Stimulated activated CD4-positive, alpha-beta T cell treated with anti-CD3 and anti-CD28 coated beads, Interleukin-1b, Interleukin-23, amount 100 ng/mL, for 1 hour (primary cell): ENCODE measurements at places on chromosomes 7 and 10.

DNA sequence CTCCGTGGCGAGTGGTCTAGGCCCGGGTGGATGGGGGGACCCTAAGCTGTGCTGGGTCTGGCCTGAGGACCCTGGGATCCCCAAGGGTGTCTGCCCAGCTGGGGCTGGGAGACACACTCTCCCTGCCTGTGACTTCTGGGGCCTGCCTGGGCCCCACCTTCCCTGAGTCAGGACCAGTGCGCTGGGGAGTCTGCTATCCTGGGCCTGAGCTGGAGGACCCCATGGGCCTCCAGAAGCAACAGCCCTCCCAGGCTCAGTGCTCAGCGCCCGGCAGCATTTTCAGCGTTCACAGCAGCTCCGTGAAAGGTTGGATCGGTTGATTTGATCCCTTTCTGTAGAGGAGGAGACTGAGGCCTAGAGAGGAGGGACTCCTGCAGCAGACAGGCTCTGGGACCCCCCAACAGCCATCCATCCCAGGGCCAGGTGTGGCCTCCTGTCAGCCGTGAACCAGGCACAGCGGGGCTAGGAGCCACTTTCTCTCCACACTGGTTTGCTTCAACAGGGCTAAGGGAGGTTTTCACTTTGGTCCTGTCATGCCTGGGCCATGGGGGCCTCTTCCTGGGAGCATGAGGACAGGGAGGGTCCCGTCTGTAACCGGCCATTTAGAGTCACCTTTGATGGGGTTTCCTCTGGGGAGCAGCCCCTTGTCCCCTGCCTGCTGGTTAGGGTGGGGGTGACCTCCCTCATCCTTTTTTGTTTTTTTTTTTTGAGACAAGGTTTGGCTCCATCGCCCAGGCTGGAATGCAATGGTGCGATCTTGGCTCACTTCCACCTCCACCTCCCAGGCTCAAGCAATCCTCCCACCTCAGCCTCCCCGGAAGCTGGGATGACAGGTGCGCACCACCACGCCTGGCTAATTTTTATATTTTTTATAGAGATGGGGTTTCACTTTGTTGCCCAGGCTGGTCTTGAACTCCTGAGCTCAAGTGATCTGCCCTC, 12.4 kb downstream of the FOXL3 start:
- DNase-seq = no peak

DNA sequence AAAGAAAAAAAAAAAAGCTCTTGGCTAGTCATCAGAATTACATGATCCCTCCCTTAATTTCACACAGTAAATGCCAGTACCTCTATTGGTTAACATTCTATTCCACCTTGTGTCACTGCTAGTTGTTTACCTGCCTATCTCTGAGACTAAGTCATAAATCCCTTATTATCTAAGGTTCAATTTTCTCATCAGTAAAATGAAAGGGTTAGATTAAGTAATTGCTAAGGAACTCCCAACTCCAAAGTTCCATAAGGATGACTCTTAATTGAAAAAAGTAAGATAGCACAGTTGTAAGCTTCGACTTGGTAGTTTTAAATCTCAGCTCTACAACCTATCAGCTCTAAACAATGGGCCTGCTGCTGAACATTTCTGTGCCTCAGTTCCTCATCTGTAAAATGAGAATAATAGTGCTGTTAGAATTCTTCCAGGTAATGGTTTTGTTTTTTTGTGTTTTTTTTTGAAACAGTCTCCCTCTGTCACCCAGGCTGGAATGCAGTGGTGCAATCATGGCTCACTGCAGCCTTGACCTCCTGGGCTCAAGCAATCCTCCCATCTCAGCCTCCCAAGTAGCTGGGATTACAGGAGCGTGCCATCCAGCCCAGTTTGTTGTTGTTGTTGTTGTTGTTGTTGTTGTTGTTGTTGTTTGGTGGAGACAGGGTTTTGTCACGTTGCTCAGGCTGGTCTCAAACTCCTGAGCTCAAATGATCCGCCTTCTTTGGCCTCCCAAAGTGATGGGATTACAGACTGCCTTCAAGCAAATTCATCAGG, 35.6 kb downstream of the SRPK2 start:
- no peak for DNase-seq

GRCh38 chr7:158973440-158973839, 117.1 kb downstream of the DYNC2I1 start:
- no peak for DNase-seq

DNA sequence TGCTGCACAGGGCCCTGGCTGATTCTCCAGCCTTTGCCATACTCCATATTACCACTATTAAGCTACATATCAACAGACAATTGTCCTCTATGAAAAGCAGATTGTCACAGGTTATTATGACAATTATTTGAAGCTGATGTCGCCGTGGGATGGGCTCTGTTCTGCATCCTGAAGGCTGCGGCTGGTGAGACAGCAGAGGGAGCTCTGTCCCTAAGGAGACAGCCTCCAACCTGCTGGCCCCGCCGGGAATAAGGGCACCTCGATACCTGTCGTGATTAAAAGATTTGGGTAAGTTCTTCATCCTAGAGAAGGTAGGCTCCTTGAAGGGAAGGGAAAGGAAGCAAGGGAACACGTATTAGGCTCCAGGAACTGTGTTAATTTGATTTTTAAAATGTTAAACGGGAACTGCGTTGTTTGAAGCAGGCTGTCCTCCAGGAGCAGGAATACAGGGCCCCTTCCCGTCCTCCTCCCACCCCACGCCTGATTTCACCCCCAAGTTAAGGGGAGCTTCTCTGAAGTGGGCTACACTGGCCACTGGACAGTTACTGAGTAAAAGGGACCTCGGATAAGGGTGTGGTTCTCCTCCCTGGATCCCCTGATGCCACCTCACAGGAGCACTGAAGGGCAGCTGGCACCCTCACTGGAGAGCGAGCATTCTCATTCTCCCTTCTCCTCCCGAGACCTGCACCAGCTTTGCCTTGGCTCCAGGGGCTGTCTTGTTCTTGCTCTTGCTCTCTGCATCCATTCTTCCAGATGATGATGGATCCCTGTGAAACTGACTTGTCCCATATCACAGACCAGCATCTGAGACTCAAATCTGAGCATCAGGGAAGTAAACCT, 11.8 kb upstream of the TIAL1 start:
- DNase-seq = no peak

DNA sequence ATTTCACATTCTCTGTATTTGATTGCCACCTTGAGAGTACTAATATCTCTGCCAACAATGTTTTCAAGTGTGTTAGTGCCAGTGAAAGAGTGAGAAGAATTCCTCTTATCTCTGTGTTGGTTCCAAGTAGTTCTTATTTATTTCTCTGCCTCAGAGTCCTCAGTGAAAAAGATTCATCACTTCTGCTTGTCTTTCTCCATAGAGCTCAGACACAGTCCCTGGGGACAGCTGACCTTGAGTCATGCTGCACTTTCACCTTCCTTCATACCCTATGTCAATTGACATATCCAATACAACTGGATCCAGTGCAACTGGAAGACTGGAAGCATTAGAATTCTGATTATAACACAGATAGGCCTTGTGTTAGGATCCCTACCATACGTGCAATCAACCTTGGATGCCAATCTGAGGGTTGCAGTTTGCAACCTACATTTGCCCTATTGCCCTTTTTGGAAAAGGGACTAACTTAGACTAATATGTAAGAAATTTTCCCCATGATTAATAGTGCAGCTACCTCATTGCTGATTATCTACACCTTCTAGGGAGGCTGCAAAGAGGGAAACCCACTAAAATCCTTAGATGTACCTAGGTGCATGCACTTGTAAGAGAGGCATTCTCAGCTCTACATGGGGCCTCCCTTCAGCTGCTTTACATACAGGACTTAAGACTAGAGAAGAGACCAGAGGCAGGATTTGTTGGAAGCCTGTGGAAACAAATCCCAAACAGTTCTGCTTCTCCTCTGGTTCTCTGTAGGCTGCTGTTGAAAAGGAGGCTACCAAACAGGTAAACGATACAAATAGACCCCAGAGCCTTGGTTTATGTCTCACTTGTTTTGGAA, 8.4 kb downstream of the IFIT2 start:
- DNase-seq = no peak

DNA sequence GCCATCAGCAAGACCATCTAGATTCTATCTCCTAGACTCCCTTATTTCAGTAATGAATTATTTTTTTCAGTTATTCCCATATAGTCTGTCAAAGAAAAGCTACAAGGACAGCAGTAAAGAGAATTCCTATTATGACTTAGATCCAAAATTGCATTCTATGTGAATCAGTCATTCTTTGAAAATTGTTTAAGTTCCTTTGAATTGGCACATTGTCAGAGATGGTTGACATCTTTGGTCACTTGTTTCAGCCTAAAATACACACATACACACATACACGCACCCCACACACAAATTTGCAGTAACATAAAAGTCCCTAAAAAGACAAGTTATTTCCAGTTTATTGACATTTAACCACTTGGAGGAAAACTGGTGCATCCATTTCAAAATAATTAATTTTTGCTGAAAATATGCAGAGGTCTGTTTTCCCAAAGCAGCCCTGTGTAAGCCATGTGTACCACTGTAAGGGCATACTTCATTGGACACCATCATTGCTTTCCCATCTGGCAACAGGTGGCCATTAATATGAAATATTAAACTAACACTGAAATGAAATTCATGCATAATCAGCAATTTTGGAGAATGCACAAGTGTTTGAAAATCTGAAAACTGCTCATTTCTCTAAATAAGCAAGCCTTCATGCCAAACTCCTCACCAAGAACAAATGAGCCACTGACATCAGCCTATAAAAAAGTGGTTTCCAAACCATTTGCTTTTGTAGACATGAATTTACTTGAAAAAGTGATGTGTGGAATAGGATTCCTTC, 121.7 kb upstream of the COL1A2 start:
- no peak for DNase-seq
